Pulmonary artery endothelial cell (primary cell): ENCODE measurements at places on chromosomes 2 and 18. TPM values are rescaled to one million over a fixed set of nuclear protein-coding genes. Genes with fewer than 3 reads are reported as not detected.

DNA sequence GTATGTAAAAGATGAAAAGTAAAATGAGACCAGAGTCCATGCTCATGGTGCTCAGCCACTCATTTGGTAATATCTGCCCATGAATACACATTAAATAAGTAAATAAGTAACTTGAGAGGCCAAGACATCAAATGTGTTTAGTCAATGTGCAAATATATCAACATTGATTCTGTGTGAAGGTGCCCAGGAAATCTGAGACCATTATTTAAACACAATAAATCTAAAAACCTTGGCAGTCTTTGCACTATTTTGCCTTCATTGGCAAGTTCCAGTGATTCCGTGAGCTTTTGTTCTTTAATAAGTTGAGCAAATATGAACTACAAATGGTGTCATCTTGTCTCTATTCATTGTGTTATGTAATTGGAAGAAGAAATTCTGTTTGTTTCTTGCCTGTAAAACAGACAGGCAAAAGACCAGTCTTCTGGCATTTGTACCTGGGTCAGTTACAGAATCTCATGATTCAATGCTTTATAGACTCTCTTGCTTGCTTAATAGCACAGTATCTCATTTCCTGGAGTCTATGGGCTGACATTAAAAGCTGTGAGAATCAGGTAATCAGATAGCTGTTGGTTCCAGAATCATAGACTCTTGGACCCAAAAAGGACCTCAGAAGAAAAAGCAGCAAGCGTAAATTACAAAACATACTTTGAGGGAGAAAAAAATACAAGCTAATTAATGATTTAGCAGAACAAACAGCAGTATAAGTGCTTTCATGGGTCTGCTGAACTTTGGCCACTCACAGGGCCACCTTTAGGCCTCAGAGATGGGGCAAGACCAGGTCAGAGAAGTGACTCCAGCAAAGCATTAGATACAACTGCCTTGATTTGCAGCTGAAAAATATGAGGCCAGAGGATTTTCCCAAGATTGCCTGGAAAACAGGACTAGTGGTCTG is 20.0 kb upstream of the SERPINB3 start:
- DNase-seq, result no peak

- no peak for DNase-seq
These were observed 31.9 kb downstream of the NDUFA10 start for GRCh38 chr2:239993291-239993690.

DNA sequence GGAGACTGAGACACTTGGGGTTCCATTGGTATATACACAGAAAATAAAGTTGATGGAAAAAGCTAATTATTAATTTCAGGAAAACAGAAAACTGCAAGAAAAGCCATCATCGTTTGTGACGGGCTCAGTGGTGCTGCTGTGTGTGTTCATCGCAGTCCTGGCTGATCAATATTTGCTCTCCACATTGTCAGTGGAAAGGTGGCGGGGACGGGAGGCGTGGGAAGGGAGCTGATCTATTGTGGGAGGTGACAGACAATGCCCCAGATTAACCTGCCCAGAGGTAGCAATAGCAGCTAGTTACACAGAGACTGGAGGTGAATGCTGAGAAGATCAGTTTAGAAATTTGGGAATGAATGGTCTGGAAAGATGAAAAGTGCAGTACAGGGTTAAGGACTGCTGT is 50.0 kb upstream of the CTDP1 start:
- DNase-seq, result no peak

GRCh38 chr18:35581546-35581897 is at the start of gene GALNT1:
TSS of gene GALNT1 (plus strand) at chr18:35581740. CDS start at chr18:35654663, 72,923 bp downstream.
- no peak for DNase-seq

- no peak for DNase-seq
These were observed at the start of gene CCDC102B for GRCh38 chr18:68797871-68798270. TSS of gene CCDC102B (plus strand) at chr18:68798080. CDS start at chr18:68836764, 38,684 bp downstream.

DNA sequence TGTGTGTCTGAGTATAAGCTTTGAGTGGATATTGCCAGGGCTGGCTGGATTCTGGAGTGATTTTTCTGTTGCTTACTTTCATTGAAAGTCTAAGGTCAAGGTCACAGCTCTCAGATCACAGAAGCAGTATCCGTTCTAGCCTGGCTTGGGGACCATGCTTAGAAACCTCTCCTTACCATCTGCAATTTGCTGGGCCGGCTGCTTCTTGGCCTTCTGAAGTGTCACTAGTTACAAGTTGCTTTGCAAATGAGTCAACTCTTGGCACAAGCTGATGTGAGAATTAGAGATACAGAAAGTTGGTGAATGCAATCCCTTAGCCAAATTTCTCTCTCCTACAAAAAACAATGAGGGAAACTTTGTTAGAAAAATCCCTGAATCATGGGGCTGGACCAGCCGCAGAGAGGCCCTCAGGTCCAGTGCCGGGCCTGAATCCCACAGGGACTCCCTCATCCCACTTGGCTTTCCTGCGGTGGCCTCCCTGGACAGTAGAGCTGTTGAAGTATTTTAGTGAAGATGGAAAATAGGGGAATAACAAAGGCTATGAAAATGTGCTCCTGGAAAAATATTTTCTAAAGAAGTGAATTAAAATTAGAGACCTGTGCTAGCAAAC is 92.7 kb upstream of the CNGA3 start:
- DNase-seq, result no peak

DNA sequence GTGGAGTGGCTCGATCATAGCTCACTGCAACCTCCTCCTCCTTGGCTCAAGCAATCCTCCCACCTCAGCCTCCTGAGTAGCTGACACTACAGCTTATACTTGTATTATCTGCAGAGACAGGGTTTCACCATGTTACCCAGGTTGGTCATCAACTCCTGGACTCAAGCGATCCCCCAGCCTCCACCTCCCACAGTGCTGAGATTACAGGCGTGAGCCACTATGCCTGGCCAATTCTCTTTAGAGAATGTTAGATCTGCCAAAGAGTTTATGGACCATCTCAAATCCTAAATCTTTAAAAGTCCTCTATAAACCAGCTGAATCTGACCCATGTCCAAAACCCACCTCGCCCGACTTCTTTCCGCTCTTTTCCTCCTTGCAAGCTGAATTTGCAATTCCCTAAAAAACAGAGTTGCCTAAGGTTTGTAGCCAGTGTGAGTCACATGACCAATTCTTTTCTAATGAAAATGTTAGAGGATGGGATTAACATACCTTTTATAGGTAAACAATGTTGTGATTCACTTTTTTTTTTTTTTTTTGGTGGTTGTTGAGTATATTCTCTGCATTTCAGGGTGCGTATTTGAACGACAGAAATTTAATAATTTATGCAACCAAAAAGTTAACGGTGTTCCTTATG is 2.4 kb upstream of the PMAIP1 start:
- DNase-seq, result no peak

DNA sequence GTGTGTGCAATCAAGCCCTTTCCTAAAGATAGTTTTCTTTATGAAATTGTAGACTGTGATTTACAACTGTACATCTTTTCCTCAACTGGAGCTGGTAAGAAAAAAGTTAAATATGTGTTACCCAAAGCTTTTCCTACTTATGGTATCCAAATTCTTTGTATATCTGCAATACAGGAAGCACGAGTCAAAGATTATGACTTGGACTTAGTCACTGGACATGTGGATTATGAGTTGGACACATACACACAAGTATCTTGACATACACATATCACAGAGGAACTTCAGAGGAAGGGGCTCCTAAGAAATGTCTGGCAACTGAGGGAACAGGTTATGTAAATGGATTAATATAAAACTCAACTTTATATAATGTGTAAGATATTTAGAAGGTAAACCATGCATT is 35.2 kb downstream of the PRELID3A start:
- no peak for DNase-seq

DNA sequence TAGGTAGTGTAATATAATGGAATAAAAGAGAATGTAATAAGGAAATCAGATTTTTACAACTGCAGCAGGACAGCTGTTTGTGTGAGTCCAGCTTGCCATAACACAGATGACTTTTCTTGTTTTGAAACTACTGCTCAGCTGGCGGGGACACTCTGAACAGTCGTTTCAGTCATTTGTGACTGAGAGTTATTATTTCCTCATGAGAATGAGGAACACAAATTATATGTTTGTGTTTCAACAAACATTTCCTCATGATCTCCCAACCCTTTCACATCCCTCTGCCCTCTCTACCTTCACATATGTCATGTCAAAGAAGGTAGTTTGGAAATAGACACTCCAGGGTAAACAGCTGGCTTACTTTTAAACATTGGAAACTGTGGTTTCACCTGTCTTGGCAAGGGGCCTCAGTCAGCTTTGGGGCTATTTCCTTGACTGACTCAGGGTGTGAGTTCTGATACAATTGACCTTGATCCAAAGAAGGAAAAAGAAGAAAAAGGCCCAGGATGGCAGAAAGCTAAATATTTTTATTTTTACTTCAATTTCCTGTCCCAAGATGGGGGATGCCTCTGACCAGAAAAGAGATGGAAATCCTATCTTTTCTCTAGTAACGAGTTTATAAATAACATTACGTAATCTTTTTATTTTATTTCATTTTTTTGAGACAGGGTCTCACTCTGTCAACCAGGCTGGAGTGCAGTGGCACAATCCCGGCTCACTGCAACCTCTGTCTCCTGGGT is 593 bp downstream of the SP140L start:
- no peak for DNase-seq

DNA sequence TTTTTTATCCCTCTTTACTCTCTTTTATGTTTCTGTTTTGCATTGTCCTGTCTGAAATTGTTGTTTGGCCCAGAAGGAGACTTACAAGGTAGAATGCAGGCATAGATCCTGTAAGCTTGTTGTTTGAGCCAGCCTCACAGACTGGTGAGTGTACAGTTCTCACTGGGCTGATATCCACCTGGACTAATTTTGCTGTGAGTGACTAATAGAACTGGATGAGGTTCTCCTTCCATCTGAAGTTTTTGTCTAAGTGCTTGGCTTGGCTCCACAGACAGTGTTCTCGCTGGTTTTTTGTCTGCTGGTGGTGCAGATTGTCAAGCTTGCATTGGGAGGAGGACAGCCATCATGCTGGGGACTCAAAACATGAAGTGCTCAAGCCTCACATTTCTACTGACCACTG is 495.7 kb downstream of the TSN start:
- no peak for DNase-seq

- DNase-seq, result no peak
These were observed 118.7 kb downstream of the KCTD1 start for GRCh38 chr18:26429535-26430226.

DNA sequence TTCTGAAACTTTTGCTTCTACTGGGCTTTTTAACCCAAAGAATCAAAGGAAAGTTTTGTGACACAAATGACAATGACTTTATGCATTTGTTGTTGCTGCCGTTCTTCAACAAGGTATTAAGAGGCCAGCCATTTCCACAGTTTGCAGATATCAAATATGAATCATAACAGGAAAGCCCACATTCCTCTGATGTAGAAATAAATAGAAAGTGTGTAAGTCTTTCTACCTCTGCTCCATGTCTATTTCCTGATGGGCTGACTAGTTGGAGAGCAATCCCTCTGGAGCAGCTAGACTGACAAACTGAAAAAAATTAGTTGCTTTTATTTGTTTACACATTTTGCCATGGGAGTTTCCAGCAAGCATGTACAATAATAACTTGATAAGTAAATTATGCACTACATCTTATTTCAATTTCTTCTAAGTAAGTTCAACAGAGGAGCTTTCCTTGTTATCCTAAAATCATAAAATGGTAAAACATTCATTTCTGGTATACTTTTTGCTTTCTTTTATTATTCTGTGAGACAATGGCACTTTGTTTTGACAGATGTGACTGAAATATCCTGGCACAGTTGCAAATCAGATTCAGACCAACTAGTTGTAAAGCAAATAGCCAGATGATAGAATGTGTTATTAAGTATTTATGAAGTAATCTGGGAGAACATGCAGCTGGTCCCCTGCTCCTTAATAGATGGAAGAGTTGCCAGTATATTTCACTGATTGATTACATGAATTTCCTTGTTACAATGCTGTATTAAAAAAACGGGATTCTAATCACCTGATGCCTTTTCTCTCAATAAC is 266.7 kb downstream of the METTL4 start:
- peak; percentile 63 for DNase-seq

DNA sequence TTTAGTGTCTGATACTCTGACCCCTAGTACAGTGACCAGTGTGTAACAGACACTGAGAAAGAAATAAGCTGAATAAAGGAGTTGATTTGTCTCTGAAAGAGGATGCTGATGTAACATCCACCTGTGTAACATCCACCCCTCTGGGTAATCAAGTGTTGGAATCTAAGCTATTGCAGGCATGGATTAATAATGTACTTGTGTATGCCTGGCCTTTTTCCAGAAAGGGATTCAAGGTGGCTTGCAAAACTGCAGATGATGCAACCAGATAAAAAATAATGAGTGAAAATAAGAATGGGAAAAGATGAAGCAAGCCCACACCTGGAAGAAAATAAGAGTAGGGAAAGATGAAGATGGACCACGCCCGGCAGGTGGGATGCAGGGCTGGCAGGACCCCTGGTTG is 48.2 kb upstream of the FOXI3 start:
- DNase-seq, result no peak

GRCh38 chr2:215850380-215850779 is 163.0 kb downstream of the MREG start:
- peak; percentile 64 for DNase-seq

DNA sequence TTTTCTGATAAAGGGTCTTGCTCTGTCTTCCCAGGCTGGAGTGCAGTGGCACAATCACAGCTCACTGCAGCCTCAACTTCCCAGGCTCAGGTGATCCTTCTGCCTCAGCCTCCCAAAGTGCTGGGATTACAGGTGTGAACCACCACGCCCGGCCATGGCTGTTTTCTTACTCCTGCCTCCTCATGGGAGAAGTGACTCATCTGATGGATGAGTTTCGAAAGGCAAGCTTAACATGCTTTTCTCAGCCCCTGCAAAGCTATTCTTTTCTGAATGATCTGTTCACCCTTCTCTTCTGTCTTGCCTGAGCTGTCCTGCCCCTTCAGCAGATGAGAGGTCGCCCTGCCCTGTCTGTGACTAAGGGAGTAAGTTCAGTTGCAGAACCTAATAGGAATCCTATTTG is 929 bp upstream of the CREG2 start:
- no peak for DNase-seq

- DNase-seq, result no peak
These were observed 56.9 kb downstream of the DGKD start for GRCh38 chr2:233411162-233411561.

GRCh38 chr2:1432726-1433125 is 19.5 kb downstream of the TPO start:
- no peak for DNase-seq

ANKRD29 gene
- 0.32 and 0.46 TPM in 2 replicates for total RNA-seq

TUBA3E gene
- not detected in 2 replicates for total RNA-seq

OTOS gene
- total RNA-seq, result not detected in 2 replicates

HNMT gene
- 9.2 and 11.3 TPM in 2 replicates for total RNA-seq

C2orf42 gene
- 10.4 and 27.6 TPM in 2 replicates for total RNA-seq

TMEM178A gene
- 0.28 and 0.99 TPM in 2 replicates for total RNA-seq

SERPINB4 gene
- not detected in 2 replicates for total RNA-seq

CDKL4 gene
- total RNA-seq, result 0.25 and 0.59 TPM in 2 replicates

SMYD1 gene
- not detected in 2 replicates for total RNA-seq

TRIM54 gene
- not detected in 2 replicates for total RNA-seq

LIMS4 gene
- 11.1 and 12.4 TPM in 2 replicates for total RNA-seq
